ENCODE measurements at places on chromosomes 1 and 21.

DNA sequence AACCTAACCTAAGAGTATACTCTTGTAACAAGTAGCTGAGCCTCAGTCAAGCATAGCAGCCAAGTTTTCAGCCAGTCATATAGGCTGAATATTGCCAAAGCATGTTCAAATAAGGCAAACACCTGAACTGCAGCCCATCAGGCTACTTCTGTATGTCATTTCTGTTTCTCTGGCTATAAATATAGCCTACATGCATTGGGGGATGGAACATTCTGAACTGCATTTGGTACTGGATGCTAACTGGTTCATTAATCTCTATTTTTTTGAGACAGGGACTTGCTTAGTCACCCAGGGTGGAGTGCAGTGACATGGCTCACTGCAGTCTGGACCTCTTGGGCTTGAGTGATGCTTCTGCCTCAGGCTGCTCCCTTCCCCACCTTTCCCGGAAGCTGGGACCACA, 37.3 kb downstream of the MAST2 start:
- DNase-seq: no peak

DNA sequence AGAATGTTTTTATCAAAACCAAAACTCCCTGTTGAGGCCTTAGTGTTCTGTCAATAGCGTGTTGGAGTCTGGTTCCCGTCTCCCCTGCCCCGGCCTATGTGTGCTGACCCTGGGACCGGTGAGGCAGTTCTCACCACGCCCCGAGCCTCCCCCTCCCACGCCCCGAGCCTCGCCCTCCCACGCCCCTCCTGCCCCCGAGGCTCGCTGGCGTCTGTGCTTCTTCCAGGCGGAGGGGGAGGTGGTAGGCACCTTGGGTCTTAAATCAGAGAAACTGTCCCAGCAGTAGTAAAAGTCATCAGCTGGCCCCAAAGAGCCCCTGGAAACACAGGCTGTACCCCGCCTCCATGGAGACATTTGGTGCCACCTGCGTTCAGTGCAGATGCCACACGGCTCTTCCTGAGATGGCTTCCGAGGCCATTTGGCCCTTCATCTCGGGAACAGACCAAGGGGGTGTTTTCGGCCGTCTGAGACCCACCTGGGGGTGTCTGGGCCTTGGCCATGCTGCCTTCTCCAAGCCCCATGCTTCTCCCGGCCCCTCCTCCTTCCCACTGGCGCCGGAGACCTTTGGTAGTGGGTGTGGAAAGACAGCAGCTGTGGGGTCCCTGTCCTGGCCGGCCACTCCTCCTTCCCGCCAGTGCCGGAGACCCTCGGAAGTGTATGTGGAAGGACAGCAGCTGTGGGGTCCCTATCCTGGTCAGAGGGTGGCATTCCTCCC, 44.7 kb downstream of the SKI start:
- no peak for DNase-seq

DNA sequence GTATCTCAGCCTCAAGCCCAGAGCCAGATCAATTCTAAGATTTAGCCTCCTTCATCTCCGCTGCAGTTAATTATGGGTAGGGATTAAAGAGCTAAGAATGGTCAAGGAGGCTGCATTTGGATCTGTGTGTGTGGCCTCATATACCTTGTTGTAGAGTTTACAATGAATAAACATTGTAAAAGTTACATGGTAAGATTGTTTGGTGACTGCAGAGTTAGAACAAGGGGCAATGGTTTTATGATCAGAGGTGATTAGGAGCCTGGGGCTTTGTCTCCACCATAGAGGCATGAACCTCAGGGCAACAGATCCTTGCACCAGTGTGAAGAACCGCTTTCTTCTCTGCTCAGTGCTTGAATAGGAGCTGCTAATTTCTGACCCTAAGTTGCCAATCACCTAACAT, 77.0 kb upstream of the MARK1 start:
- no peak for DNase-seq

DNA sequence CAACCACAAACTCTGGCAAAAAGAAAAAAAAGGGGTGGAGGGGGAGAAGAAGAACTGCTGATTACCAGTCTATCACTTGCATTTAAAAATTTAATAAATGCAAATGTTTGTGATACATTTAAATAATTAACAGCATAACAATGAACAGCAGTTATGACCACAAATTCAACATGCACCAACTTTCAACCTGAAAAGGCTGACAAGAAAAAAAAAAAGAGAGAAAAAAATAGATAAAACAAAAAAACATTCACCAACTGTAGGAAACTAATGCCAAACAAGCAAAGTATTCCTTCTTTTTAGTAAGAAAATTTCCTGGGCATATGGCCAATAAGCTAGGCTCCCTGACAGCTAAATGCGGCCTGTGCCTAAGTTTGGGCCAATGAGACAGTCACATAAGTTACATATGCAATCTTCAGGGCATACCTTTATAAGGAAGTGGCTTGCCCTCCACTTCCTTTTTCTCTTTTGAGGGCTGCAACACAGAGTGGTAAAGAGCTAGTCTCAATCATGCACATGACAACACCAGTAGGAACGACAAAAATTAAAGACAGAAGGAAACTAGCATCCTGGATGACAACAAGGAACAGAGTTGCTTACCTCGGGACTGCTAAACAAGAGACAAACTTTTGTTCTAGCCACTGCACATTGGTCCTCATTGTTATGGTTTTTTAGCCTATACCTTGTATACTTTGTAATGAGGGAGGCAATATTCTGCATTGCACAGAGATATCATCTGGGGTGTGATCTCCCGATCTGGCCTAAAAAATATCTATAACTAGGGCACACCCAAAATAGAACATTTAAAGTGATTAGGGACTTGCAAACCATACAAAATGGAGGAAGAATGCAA, 24.2 kb upstream of the PHTF1 start:
- DNase-seq: no peak

DNA sequence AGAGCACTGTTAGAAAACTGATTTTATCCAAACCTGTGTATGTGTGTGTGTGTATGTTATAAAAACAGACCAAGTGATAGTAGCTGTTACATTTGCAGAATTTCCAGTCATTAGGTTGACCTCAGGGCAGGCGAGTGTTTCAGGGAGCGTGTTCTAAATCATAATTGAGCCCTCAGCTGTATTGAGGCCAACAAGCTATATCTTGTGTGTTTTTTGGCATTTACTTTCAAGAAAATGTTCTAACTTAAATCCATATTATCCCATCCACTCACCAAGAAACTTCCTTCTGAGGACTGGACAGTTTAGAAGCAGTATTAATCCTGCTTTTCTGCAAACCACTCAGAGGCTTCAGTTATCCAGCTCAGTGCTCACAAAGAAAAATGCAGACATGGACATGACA, 12.0 kb downstream of the DDAH1 start:
- DNase-seq: no peak

DNA sequence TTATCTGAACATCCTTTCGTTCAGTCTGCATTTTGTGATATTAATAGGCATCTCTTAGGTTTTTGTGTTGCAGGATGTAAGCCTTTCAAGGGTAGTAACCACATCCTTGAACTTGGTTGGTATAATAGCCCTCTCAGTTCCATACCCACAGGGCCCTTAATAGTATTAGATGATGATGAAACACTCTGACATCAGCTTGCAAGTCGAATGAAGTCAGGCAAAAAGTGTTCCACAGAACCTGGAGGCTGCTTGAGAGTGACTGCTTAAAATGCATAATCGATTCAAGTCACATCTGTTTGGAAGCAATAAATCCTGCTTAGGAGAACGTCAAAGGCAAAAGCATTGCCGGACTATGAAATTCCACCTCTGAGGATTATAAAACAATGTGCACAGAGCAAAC, 415.6 kb upstream of the KAZN start:
- DNase-seq: no peak

- no peak for DNase-seq
These were observed 167.9 kb downstream of the ADSS2 start for GRCh38 chr1:244283772-244284171.

DNA sequence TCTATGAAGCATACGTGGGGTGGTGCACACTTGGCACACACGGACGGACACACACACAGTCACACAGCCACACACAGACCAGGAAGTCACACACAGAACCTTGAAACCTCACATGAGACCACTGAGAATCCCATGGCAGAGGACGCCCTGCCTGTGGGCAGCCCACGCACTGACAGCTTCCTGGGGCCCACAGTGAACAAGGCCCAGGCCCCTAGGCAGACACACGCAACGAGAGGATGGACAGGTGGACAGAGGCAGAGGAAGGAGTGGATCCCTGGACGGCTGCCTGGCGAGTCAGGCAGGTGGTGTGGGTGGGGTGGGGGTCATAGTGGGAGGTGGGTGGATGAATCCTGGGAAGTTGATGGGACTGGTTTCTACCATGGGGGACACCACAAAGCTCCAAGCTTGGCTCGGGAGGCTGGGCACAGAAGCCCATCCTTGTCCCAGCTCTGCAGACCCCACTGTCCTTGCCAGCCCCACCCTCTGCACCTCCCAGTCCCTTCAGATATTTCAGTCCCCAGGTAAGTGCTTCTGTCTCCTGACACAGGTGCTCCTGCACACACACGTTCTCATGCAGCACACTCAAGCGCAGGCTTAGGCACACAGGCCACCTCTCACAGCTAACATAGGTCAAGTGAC, 49.1 kb downstream of the WNT9A start:
- no peak for DNase-seq

- no peak for DNase-seq
These were observed 48.4 kb downstream of the CAPZB start for GRCh38 chr1:19436716-19437476.

- no peak for DNase-seq
These were observed 94.4 kb downstream of the MIS18A start for GRCh38 chr21:32184485-32184884.

Measured in activated T-helper 1 cell treated with Interleukin-2 at 50 U/mL for 16 hours (primary cell).